Tibial nerve (tissue), 4 donors: ENCODE measurements at places on chromosomes 5 and 9. TPM values are rescaled to one million over a fixed set of nuclear protein-coding genes. Genes with fewer than 3 reads are reported as not detected.

DNA sequence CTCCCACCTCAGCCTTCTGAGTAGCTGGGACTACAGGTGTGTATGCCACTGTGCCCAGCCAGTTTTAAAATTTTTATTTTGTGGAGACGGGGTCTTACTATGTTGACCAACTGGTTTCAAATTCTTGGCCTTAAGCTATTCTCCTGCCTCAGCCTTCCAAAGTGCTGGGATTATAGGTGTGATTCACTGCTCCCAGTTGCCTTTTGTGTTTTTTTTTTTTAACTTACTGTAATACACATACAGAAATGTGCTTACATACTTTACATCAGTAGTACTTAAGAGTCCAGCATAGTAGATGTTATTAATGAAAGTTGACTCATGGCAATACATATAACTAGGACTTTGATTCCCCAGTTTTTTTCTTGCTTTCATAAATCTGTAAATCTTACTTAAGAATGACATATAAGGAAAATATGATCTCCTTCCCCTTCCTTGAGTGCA, 4.7 kb downstream of the MAN2A1 start:
- DNase-seq: no peak

DNA sequence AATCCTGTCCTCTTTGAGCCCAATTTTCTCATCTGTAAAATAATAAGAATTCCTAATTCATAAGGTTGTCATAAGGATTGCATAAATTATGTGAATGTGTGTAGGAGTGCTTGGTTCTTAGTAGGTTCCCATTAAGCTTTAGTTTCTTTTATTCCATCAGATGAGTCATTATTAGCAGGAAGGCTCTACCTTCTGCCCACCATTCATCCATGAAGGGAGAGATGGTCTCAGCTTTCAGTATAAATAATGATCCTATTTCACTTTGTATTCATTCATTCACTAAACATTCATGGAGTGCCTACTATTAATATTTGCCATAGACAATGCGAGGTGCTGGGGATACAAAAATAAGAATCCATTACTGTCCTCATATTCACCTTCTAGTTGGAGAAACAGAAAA, 3.0 kb downstream of the CMYA5 start:
- DNase-seq: no peak

DNA sequence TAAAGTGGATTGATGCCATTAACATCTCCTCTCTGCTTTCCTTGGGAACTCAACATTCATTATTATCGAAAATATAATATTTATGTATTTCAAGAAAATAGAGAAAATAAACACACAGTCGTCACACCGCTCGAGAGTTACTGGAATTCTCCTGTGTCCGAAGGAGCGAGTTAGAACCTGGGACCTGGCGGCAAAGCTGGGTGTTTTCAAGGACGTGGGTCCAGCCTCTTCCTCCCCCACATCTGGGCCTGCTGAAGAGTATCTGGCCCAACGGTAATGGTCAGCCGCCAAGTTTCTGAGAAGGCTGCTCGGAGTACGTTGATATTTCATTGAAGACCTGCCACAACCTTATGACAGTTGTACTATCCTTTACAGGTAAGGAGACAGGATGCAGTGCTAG, 47.9 kb downstream of the IRX2 start:
- DNase-seq: no peak

GRCh38 chr5:125160787-125161502, 414.5 kb upstream of the ZNF608 start:
- no peak for DNase-seq

DNA sequence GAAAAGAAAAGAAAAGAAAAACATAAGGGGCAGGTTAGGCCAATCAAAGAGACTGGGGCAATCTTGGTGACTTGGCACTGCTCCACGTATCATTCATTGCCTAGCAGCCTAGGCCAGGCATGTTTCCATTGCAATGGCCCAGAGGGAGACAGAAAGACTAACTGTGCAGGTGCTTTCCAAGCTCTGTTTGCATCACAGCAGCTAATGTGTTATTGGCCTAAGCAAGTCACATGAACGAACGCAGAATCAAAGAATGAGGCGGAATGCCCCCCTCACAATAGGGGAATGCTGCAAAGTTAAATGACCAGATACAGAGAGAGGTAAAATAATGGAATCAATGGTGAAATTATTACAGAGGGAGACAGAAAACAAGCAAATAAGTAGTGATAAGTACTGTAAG, 11.1 kb upstream of the VPS13A start:
- DNase-seq: no peak

- no peak for DNase-seq
Observed at GRCh38 chr9:136328622-136329041, 1.3 kb downstream of the GPSM1 start.

- no peak for DNase-seq
Observed at GRCh38 chr5:30001826-30002225, 1191.7 kb upstream of the CDH6 start.

DNA sequence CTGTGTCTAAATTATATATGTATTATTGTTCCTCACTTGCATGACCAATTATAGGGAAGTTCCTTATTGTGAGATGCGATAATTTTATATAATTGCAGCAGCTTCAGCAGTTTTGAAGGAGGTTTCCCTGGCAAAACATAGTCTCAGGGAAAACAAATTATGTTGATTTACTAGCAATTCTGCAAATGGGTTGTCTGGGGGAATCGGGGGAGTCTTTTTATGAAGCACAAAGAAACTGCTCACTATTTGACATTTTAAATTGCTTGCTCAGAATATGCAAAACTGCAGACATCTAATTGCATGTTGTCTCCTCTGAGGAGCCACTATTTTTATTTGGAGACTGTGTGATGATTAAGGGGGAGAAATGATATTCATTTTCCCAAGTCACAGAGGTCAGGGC, 361.6 kb downstream of the YTHDC2 start:
- DNase-seq: no peak

- no peak for DNase-seq
Observed at GRCh38 chr9:7388755-7389154, 410.8 kb downstream of the DMAC1 start.

DNA sequence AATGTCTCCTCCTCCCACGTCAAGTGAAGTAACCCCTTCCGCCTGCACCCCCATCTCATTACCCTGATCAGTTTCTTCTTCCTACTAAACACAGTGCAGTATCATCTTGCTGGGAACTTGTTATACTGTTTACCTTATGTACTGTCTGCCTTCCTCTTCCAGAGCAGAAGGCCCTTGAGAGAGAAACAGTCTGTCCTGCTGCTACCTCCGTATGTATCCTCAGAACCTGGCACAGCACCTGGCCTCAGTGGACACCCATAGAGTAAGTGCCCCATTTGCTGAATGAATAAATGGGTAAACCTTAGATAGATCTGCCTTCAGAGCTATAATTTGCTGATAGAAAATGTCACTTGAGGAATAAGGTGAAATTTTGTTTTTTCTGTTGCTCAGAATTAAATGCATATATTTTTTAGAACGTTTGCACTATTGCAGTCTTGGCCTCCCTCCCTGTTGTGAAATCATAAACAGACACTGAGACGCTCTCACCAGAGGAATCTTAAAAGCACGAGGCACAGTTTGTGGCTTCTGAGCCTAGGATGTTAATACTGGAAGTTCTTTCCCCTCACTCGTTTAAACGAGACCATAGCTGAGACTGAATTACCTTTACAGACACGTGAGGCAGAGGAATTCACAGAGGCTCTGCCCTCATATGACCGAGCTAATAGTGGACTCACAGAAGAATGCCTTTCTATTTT, 223.1 kb upstream of the DAP start:
- no peak for DNase-seq

DNA sequence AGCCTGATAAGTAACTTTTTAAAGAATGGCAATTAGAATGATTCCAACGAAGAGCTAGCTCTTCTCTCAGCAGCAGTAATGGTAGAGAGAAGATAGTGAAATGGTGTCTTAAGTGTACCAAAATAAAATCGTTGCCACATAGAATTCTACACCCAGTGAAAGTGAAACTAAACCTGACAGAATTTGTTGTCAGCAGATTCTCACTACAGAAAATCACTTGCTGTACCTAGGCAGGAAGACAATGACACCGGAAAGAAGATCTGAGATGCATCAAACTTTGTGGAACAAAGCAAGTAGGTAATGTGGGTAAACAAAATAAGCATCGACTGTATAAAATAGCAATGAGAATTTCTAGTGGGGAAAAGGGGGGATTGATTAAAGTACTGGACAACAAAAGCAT, 20.7 kb upstream of the EBF1 start:
- no peak for DNase-seq

GRCh38 chr5:71658916-71659662, 60.0 kb upstream of the CARTPT start:
- DNase-seq: no peak

DNA sequence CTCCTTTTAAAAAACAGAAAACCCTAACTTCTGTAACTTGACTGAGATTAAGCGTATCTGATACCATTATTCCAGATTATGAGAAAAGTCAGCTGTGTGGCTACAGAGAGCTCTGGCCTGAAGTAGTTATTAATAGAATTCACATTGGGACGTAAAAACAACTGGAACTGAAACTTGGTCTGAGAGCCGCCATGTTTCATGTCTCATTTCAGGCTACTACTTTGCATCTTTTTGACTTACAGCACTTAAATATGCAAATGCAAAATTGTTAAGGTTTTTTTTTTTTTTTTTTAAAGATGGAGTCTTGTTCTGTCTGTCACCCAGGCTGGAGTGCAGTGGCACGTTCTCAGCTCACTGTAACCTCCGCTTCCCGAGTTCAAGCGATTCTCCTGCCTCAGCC, 25.2 kb downstream of the MAP3K1 start:
- no peak for DNase-seq

DNA sequence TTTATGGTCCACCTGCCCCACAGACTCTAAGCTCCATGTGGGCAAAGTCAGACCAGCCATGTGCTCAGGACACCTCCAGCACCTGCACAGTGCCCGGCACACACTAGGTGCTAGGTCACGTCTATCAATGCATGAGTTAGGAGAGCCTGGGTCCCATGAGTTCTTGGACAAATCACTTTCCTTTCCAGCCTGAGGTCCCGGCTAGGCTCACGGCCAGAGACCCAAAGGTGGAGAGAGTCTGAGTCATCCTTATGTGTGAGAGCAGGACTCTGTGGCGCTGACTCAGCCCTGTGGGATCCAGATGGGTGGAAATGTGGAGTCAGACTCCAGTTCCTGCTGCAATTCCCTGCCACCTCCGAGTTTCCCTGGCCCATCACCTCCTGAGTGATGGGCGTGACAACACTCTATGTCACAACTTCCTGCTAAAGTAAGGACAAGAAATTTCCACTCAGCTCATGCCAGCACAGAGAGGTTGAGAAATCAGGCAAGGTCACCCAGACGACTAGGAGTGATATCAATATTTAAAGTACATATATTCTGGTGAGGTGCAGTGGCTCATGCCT, 2.5 kb upstream of the ST6GALNAC4 start:
- peak; percentile 89 for DNase-seq

GRCh38 chr9:86052556-86053468, 46.5 kb downstream of the GOLM1 start:
- no peak for DNase-seq

DNA sequence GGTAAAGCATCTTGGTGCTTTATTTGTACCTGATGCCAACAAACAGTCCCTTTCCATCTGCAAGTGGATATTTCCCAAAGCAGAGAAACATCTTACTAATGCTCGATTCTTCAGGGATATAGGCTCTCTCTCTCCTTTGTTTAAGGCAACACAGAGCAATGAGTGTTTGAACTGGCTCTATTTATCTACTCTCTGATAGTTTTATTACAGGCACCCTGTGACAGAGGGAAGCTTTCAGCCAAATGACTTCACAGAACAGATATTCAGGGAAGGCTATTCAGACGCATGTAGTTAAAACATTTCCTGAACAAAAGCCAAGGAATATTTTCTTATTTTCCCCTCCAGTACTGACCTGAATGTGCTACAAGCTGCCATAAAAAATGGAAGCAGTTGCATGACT, 141.8 kb downstream of the YIPF5 start:
- DNase-seq: no peak

- no peak for DNase-seq
Observed at GRCh38 chr5:1420211-1421195, 24.7 kb downstream of the SLC6A3 start.

GRCh38 chr5:152523964-152524363, 118.9 kb upstream of the NMUR2 start:
- DNase-seq: no peak

GRCh38 chr9:106731910-106732309, 131.1 kb upstream of the ZNF462 start:
- no peak for DNase-seq

- DNase-seq: no peak
Observed at GRCh38 chr5:6483880-6484382, 35.3 kb downstream of the UBE2QL1 start.

- DNase-seq: no peak
Observed at GRCh38 chr9:134559013-134559412, 82.6 kb upstream of the COL5A1 start.

DNA sequence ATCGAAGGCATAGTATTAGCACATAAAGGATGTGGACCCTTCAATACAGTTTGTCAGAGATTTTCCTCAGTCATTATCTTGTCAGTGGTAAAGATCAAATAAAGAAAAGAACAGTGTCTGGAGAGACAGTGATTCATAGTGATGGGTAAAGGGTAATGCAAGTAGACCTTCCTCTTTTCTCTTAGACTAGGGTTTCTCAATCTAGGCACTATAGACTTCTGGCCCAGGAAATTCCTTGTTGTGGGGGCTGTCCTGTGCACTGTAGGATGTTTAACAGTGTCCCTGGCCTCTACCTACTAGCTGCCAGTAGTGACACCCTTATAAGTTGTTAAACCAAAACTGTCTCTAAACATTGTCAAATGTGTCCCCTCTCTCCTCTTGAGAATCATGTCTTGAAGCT, 6.9 kb downstream of the CAMK4 start:
- DNase-seq: no peak

DNA sequence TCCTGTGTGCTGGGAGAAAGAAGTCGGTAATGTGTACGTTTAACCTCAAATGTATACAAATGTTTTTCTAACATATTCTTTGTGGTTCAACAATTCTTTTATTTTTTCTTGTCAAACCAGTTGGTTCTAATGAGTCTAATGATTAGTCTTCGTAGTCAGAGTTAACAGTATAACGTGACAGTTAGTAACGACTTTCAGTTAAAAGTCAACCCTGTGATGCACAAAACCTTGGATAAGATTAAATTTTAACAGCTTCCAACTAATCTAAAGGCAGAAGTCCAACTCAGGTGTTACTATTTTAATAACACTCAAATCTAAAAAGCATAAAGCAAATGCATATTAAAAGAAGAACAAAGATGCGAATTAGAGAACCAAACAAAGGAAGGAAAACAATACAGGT, 47.0 kb downstream of the SEMA6A start:
- no peak for DNase-seq

GRCh38 chr9:89623925-89624420, 19.2 kb downstream of the GADD45G start:
- no peak for DNase-seq

- DNase-seq: no peak
Observed at GRCh38 chr5:178121391-178122276, 8.3 kb downstream of the N4BP3 start.

The SLC6A18 gene
- not detected for total RNA-seq

The ARHGAP26 gene
- 77.8 TPM for total RNA-seq

The NEUROG1 gene
- not detected for total RNA-seq

The SPINK7 gene
- not detected for total RNA-seq

The ACTBL2 gene
- total RNA-seq: not detected

The ZCCHC9 gene
- total RNA-seq: 18.6 TPM

The FGF18 gene
- 6.3 TPM for total RNA-seq

The ARRDC3 gene
- total RNA-seq: 58.2 TPM

The TMOD1 gene
- 38.5 TPM for total RNA-seq

The CAMK2A gene
- total RNA-seq: 2.4 TPM

The PCDHGC4 gene
- total RNA-seq: 4.7 TPM

The TMCO6 gene
- 72.8 TPM for total RNA-seq

The TLR4 gene
- 14.0 TPM for total RNA-seq

The PDE8B gene
- total RNA-seq: 6.3 TPM
